ENCODE measurements at places on chromosomes 3 and 15.

- no peak for DNase-seq
Observed at GRCh38 chr3:130242850-130243569, 102.5 kb upstream of the COL6A5 start.

- DNase-seq = no peak
Observed at GRCh38 chr15:63453186-63453905, 51.0 kb upstream of the USP3 start.

GRCh38 chr15:48309740-48310139 is 21.5 kb upstream of the DUT start:
- no peak for DNase-seq

- DNase-seq = no peak
Observed at GRCh38 chr3:195076981-195077610, 193.9 kb downstream of the XXYLT1 start.

- no peak for DNase-seq
Observed at GRCh38 chr15:63449731-63450130, 54.7 kb upstream of the USP3 start.

DNA sequence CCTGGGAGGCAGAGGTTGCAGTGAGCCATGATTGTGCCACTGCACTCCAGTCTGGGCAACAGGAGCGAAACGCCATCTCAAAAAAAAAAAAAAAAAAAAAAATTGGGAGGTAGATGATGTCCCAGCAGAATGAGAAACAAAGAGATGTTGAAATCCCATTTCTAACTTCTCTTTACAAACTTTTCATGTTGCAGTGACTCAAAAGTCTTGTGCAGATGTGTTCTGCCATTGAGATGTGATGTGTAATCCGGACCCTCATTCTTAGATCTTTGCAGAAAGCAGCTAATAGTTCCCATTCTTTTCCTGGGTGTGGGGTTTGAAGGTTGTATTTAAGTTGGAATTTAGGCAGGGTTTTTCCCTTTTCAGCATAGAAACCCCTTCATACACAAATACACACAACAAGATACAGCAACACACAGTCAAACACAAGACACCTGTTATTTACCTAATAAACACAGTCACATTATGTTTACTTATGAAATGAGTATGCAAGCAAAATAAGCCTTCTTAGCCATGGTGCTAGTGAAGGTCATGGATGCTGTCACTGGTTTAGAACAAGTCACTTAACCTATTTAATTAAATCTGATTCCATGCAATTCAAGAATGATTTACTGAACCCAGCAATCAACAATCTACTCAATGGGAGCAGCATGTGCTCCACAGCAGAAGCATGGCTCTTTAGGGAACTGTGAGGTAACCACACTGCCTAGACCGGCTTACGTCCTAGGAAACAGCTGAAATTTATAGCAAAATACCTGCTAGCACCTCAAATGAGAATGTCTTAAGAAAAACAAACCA is 14.9 kb downstream of the SIAH2 start:
- DNase-seq = no peak

GRCh38 chr3:154684021-154684420 is 254.0 kb upstream of the GPR149 start:
- no peak for DNase-seq

DNA sequence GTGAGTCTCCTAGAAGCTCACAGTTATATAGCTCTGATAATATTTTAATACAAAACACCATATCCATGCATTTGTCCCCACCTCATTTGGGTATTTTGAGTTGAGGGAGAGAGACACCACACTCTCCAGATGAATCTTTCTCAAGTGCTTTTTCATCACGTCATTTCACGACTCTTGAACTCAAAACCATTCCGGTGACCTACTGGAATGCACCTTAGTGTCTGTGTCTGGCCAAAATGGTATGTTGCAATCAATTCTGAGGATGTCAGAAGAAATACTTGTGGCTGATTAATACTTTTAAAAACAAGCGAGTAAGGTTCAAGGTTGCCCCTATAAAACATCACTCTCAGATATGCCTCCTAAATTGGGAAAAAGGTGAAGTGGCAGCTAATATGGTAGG is 352.6 kb upstream of the ICE2 start:
- no peak for DNase-seq

- DNase-seq = no peak
Observed at GRCh38 chr3:50273689-50274065, 4.7 kb downstream of the SEMA3B start.

DNA sequence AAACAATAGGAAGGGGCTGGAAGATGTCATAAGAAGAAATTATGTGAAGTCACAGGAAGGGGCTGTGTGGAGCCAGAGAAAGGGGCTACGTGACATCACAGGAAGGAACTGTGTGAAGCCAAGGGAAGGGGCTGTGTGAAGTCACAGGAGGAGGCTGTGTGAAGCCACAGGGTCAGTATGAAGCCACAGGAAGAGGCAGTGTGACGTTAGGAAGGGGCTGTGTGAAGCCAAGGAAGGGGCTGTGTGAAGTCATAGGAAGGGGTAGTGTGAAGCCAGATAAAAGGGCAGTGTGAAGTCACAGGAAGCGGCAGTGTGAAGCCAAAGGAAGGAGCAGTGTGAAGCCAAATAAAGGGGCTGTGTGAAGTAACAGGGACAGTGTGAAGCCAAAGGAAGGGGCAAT is 32.5 kb downstream of the GASK1A start:
- no peak for DNase-seq

GRCh38 chr3:72440491-72440890 is 407.8 kb downstream of the SHQ1 start:
- DNase-seq = no peak

GRCh38 chr3:15161133-15161532 is 44.9 kb upstream of the CAPN7 start:
- DNase-seq = no peak

DNA sequence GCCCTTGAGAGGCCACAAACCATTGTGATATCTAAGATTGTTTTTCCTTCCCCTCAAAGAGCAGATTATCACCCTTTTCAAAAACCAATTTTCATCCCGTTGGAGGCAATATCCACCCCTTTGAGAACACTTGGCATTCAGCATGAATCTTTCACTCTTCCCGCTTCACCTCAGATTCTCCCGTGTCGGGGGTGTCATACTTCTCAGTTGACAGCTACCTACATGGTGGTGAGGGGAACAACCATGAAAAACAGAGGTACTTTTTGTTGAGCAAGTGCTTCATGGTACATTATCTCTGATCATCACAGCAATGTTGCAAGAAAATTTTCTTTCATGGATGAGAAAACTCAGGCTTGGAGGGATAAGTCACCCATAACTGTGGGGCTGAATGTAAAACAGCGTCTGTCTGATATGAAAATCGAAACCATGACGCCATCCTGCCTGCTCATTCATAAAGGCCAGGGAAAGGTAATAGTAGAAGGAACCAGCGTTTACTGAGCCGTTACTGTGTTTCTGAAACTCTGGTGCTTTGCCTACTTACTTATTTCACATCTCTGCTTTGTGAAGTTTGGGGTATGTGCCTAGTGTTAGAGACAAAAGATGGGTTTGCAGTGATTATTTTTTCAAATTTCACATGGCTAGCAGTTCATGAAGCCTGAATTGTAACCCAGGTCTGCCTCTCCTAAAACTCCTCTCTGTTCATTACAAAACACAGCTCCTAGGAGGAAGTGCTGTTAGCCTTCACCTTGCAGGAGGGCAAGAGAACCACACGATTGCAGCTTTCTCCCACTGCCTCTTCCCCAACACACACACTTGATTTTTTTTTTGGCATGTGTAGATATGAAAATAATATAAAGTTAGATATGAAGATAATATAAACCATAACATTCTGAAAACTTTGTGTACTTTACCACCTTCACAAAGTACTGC is 35.4 kb downstream of the SV2B start:
- no peak for DNase-seq

- DNase-seq = no peak
Observed at GRCh38 chr3:125052624-125053303, 3.0 kb downstream of the HEG1 start.

DNA sequence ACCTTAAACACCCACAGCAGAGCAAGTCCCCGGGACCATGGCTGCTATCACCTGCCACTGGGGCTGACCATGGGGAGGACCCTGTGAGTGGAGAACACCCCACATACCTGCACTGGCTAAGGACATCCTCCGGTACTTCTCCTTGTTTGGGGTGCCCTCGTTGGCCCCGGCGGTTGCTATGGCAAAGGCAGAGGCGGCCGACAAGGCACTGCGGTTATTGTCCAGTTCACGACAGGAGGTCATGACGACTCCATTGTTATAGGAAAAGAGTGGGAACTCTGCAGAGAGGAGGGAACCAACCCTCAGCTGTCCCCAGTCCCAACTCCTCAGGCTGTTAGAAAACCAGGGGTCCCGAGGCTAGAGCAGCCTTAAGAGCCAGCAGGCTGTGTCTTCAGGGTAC is 54.8 kb upstream of the CTSH start:
- DNase-seq = no peak

- no peak for DNase-seq
Observed at GRCh38 chr3:77524463-77524862, 484.6 kb downstream of the ROBO2 start.

GRCh38 chr15:99344639-99345038 is 93.4 kb downstream of the LRRC28 start:
- DNase-seq = no peak

GRCh38 chr3:111096487-111097209 is 25.0 kb downstream of the NECTIN3 start:
- no peak for DNase-seq

Measured in activated CD8-positive, alpha-beta memory T cell treated with anti-CD3 and anti-CD28 coated beads for 4 hours (primary cell).